ENCODE measurements at places on chromosomes 1 and 21.

GRCh38 chr1:24528744-24529143, 26.1 kb downstream of the RCAN3 start:
- DNase-seq: no peak

- peak; percentile 32 for DNase-seq
Measured at GRCh38 chr1:248862695-248862997, 3.8 kb upstream of the ZNF692 start.

GRCh38 chr1:233459968-233460367, 132.4 kb downstream of the MAP3K21 start:
- DNase-seq: no peak

DNA sequence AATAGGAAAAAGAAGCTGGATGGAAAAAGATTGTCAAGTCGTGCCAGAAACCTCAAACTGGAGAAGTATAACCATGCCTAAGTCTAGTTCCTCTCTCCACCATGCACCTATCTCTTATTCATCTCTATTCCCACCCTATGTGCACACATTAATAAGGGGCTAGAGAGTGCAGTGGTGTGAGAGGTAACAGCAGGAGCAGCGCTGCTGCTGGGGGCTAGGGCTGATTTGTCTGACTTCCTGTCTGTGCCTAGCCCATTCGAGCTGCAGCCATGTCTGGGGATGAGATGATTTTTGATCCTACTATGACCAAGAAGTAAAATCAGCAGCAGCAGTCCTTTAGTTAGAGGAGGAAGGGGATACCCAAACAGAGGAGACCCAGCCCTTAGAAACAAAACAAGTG, 43.0 kb downstream of the TRIM33 start:
- no peak for DNase-seq

GRCh38 chr1:236861560-236862218, 66.6 kb downstream of the MTR start:
- no peak for DNase-seq

- no peak for DNase-seq
Measured at GRCh38 chr1:152182431-152182830, 23.4 kb upstream of the RPTN start.

DNA sequence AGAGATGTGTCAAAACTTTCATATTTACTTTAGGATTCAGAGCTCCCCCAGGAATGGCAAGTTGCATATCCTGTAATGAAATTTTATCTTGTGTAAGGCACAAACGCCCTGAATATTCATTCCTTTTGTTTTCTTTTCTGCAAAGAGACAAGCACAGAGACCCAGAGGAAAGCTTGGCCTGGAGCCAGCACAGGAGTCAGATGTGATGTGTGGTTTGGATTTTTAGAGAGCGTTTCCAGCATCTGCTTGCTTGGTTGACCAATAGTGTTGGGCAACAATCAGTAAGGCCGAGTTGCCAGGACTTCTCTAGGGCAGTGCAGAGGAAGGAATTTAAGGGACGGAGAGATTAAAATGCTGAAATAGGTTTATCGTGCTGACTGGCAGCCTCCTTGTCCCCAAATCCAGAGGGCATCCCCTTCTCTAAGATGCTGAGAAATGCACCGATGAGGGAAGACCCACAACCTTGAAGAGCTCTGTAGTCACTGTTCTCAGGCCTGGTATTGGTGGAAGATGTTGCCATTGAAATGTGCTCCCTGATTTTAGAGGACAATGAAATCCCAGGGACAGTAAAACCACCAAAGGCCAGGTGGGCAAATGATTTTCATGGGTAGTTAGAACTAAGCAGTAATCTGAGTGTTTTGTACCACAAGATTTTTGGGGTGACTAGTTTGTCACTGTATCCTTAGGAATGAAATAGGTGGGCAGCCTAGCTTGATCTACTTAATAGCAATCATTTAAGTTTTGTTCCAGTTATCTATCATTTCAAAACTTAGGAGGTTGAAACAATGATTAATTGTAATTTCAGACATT, 37.9 kb upstream of the RHOU start:
- DNase-seq: no peak

DNA sequence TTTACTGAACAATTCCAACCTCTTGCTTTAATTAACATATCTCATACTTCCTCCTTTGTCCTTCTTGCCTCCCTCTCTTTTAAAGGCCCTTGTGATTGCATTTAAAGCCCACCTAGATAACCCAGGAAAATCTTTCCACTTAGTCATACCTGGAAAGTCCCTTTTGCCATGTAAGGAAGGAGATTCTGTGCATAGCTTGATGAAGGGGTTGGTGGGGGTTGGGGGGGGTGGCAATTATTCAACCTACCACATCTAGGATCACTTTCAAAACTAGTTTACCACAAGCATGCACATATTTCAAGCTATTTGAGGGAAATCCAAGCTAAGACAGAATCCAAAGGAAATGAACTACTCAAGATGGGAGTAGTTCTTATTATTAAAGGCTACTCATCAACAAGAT, 249.1 kb upstream of the PTBP2 start:
- DNase-seq: no peak

DNA sequence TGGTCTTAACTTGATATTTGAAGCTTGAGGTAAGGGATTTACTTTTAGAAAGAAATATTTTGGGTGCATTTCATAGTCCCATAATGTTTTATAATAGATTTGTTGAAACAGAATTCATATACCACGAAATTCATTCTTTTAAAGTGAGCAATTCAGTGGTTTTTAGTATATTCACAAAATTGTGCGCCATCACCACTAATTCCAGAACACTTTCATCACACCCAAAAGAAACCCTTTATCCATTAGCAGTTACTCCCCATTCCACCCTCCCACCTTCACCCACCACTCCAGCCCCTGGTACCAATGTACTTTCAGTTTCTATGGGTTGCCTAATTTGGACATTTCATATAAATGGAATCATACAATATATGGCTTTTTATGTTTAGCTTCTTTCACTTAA, 38.9 kb upstream of the DMRTB1 start:
- DNase-seq: no peak

DNA sequence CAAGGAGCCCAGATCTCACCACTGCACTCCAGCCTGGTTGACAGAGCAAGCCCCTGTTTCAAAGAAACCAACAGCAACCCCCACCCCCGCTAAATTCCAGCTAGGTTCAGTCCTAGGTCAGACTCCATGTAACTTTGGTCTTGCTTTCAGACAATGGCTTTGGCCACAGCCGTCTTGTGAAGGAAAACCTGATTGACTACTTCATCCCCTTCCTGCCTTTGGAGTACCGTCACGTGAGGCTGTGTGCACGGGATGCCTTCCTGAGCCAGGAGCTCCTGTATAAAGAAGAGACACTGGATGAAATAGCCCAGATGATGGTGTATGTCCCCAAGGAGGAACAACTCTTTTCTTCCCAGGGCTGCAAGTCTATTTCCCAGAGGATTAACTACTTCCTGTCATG, 12.9 kb downstream of the TOR3A start:
- DNase-seq: no peak

DNA sequence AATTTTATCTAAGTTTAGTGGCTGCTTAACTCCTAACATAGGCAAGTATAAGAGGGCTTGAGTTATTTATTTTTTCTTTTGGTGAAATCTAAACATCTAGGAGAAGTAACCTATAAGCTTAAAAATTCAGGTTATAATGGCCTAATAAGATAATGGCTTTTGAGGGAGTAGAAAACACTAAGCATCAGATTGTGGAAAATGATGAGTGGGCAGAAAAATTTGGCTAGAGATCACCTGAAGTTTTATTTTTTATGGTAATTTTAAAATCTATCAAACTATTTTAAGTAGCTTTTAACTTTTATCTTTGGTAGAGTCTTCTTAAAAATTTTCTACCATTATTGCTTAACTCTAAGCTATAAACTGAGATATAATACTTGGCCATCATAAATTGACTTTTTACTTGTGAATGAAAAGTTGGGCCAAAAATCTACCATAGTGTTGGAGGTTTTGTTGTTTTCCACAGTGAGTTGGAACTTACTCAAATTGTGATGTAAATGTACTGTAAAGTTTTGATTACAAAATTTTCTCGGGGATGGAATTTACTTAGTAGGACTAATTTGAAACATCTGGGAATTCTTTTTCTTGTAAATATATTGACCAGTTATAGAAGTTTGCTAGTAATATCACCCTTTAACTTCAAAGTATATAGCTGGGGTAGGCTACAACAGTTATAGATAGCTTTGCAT, 63.9 kb downstream of the USP25 start:
- no peak for DNase-seq

DNA sequence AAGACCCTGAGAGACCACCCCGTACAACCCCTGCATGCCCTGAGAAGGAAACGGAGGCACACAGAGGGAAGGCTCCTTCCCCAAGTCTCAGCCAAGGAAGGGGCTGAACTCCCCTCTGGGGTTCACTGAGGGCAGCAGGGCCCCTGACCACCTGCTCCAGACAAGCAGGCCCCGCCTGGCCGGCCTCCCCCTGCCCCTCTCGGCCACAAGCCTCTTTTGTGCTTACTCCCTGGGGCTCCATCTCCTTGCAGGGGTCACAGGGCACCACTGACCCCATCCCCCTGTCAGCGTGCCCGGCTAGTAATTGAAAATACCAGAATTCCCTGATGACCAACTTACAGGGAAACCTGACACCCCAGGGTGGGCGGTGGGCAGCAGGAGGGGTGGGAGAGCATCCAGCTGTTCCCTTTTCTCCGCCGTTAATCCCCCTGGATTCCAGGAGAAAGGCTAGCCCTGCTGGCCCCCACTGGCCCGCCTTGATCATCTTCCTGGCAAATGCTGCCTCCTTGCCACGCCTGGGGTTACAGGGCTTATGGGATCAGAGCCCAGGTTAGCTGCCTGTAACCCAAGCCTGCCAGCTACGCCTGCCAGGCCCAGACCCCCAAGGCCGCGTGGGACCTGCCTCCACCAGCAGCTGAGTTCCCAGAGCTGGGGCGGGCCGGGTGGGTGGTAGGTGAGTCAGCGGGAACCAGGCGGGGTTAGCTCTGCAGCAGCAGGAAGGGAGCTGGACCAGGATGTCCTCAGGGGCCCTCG, 96.1 kb downstream of the LACTBL1 start:
- DNase-seq: no peak

DNA sequence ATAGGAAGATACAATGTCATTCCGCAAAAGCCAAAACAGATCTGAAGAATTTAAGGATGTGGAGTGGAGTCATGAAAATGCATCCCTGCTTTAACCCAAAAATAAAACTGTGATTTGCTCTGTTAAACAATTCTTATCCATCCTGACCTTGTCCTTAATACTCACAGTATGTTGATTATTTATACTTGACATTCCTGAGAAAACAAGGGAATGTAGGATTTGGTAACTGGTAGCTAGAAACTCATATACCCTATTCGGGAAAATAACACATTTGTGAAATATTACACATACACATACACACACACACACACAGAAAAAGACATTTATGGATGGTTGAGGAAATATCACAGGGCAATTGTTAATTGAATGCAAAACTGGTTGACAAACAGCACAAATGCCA, 80.2 kb downstream of the FMN2 start:
- no peak for DNase-seq

DNA sequence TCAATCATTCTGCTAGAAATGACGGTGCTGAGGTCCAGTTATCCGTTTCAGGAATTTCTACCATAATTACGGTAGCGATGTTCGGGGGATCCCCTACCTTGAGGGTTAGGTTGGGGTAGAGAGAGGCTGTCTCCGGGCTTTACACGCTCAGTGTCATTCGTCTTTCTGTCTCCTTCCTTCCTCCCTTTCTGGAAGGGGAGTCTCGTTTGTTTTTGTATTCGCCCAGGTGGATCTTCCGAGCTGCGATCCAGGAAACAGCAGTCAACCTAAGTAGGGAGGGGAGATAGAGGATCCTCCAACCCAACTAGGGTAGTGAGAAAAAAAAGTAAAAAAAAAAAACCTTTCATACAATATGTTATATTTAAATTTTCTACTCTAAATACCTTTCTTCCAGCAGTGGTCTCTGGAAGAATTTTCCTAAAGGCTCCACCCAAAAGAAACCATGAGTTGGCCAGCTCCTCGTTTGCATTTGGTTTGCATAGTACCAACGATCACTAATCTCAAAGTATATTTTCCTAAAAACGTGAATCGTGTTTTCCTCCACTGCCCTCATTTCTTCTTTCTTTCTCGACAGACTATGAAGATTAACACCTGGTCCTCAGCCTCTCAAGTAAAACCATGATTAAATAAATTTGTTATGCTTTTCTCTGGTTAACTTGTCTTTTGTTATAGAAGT, 611 bp upstream of the PIK3C2B start:
- no peak for DNase-seq

DNA sequence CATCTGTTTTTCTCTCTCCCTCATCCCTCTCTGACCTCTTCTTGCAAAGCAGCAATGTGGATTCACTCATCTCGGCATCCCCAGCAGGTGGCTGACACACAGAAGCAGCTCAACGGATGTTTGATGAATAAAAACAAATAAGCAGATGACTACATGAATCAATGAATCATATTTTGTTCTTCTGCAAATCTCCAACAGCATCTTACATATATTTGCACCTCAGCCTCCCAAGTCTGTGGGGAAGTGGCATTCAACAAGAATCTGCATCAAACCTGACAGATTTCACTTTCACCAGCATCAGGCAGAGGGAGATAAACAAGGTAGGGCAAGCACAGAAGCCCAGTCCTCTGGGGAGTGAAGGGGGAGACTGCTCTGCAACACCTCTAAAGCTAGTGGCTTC, 34.0 kb downstream of the CAPN8 start:
- DNase-seq: no peak

GRCh38 chr1:50976890-50977574, 7.0 kb downstream of the CDKN2C start:
- peak; percentile 35 for DNase-seq

GRCh38 chr1:8338526-8339202, 20.8 kb downstream of the SLC45A1 start:
- DNase-seq: no peak

DNA sequence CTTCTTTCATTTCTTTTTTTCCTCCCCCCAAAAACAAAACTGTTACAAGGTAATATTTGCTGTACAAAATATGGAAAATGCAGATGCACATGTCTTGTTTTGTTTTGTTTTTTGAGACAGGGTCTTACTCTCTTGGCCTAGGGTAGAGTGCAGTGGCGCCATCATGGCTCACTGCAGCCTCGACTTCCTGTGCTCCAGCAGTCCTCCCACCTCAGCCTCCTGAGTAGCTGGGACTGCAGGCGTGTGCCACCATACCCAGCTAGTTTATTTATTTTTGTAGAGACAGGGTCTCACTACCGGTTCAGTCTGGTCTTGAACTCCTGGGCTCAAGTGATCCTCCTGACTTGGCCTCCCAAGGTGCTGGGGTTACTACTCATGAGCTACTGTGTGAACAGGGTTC, 15.5 kb downstream of the PRRC2C start:
- DNase-seq: no peak

Data from stimulated activated naive CD8-positive, alpha-beta T cell treated with anti-CD3 and anti-CD28 coated beads, Interleukin-15, Interleukin-2, amounts not matched to agents 100 U/mL and 50 U/mL, for 24 hours (primary cell).